ENCODE measurements at places on chromosomes 13 and 19.

- DNase-seq = no peak
Measured at GRCh38 chr19:17323300-17323963, 11.2 kb downstream of the ANO8 start.

DNA sequence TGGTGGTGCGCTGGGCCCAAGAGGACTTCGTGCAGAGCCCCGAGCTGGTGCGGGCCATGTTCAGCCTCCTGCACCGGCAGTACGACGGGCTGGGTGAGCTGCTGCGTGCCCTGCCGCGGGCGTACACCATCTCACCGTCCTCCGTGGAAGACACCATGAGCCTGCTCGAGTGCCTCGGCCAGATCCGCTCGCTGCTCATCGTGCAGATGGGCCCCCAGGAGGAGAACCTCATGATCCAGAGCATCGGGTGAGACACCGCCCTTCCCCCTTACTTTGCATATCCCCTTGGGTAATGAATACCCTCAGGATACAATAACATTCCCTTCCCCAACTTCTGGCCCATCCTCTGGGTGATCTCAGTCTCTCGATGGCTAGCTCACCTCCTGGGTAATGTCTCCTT, 60.9 kb downstream of the RYR1 start:
- DNase-seq = no peak

- DNase-seq = no peak
Measured at GRCh38 chr19:1237754-1238368, at the start of gene CBARP. Gene CBARP (minus strand): TSS chr19:1238005. CDS start chr19:1236100, 1,905 bp downstream.

DNA sequence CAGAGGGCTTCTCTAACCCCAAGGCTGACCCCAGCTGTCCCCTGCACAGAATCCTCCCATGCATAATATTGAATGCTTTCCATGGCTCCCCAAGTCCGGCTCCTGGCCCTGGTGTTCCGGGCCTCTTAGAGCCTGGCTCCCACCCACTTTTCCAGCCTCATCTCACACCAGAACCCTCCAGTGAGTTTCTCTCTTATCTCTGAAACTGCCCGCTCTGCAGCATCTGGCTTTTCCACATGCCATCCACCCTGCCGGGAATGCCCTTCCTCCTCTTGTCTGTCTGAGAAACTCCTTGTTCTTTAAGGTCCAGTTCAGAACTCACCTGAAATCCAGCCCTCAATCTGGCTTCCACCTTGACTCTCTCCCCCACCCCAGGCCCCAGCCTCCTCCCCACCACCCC, 6.8 kb downstream of the SYNGR4 start:
- DNase-seq = no peak
